ENCODE measurements at places on chromosomes 7 and 10.

- DNase-seq, result no peak
Observed at GRCh38 chr10:125219776-125220175, 59.4 kb upstream of the CTBP2 start.

- no peak for DNase-seq
Observed at GRCh38 chr10:5601826-5602495, 64.4 kb downstream of the ASB13 start.

- no peak for DNase-seq
Observed at GRCh38 chr7:138885383-138886147, 87.6 kb upstream of the ATP6V0A4 start.

DNA sequence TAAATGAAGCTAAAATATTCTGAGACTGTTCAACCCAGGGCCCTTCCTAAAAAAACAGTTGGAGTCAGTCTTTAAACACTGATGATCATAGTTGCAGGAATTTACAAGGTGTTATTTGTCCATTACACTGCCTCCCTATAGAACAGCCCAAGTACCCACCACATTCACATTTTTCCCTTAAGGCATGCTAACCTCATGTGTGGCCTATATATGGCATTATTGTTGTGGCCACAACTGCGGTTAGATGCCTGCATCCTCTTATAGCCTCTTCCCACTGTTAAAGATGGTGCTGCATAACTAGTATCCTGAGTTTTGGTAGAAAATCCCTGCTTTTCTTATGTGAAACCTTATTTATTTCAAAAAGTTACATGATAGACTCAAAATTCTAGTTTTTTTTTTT lies 287.9 kb upstream of the SEMA3A start:
- DNase-seq, result no peak

DNA sequence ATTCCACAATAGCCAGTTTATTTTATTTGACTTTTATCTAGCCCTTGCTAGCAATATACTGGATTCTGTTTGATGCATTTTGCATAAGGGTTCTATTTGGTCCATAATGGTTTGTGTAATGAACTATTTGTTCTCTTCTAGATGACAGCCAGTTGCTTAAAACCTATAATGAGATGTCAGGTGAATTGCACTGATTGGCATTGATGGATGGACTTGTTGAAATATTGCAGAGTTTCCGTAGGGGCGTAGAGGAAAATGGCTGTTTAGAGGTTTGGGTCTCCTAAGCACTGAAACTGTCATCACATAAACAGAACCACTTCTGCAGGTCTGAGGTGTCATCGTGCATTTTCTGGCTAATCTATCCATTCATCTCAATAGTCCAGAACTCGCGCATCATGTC lies 124.9 kb upstream of the HDAC9 start:
- DNase-seq, result no peak

Measured in stimulated activated CD4-positive, alpha-beta T cell treated with anti-CD3 and anti-CD28 coated beads, Interleukin-1b, Interleukin-23, amount 100 ng/mL, for 1 hour (primary cell).